ENCODE measurements at places on chromosomes 11 and 22. TPM values are rescaled to one million over a fixed set of nuclear protein-coding genes. Genes with fewer than 3 reads are reported as not detected.

DNA sequence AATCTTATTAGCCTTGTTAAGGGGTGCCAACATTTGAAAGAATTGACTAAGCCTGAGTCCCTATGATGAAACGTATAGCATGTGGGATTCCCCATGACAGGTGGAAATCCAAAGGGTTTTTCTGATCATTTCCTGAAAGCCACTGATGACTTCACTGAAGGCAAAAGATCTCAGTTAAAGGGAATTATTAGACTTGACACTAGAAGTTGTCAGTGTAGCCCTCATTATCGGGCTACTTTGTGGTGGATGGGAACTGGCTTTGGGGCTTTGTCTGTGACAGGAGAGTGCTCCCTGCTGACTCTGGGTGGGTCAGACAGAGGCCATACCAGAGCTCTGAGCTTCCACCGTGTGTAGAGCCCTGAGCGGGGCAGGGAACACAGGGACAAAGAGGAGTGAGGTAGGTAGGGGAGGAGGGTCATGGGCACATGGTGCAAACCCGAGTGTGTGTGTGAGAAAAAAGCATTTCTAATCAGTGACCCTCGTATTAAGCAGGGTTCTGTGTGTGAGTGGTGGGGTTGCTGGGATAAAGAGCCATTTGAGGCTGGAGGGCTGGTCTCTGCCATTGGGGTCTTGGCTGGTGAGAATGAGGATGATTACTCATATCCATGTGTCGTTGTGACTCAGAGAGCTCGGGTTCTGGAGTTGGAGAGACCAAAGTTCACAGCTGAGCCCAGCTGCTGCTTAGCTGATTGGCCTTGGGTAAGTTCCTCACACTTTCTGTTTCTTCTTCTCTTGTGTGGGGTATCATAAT is 101.1 kb downstream of the GRIK4 start:
- H3K27me3 ChIP-seq: no peaks in the 10 kb centered on the region
- H3K4me3 ChIP-seq: no peak overlapping the region
- peaks cover 15% of the 10 kb centered on the region for H3K4me1 ChIP-seq
- H3K36me3 ChIP-seq: no peaks in the 10 kb centered on the region
- no peak for DNase-seq

- H3K27ac ChIP-seq: no peak overlapping the region
- no peaks in the 10 kb centered on the region for H3K36me3 ChIP-seq
Observed at GRCh38 chr11:10322401-10322800, 17.5 kb downstream of the ADM start.

GRCh38 chr22:43883012-43883661 is 8.7 kb downstream of the PNPLA5 start:
- peaks cover 4% of the 10 kb centered on the region for H3K27me3 ChIP-seq
- H3K4me3 ChIP-seq: no peak overlapping the region
- peak; percentile 73 for DNase-seq

DNA sequence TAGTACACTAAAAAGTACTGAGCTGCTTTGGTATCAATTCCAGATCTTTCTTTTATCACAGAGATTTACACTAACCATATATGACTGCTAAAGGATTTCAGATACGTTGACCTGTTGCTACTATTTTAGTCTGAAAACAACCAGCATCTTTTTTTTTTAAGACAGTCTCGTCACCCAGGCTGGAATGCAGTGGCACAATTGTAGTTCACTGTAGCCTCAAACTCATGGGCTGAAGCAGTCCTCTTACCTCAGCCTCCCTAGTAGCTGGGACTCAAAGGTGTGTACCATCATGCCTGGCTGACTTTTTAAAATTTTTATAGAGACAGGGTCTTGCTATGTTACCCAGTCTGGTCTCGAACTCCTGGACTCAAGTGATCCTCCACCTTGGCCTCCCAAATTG is 24.2 kb upstream of the L3MBTL2 start:
- no peak overlapping the region for H3K27ac ChIP-seq
- H3K36me3 ChIP-seq: peaks cover 31% of the 10 kb centered on the region
- no peak overlapping the region for H3K4me3 ChIP-seq
- DNase-seq: no peak
- no peaks in the 10 kb centered on the region for H3K27me3 ChIP-seq

GRCh38 chr22:34847072-34847471 is 218.9 kb upstream of the ISX start:
- DNase-seq: no peak
- H3K4me1 ChIP-seq: no peaks in the 10 kb centered on the region
- H3K36me3 ChIP-seq: no peaks in the 10 kb centered on the region
- H3K4me3 ChIP-seq: no peak overlapping the region

- no peaks in the 10 kb centered on the region for H3K36me3 ChIP-seq
- peaks cover 22% of the 10 kb centered on the region for H3K27me3 ChIP-seq
- no peak for DNase-seq
- no peak overlapping the region for H3K27ac ChIP-seq
- H3K4me1 ChIP-seq: no peaks in the 10 kb centered on the region
Observed at GRCh38 chr22:19749876-19750275, 10.7 kb upstream of the TBX1 start.

DNA sequence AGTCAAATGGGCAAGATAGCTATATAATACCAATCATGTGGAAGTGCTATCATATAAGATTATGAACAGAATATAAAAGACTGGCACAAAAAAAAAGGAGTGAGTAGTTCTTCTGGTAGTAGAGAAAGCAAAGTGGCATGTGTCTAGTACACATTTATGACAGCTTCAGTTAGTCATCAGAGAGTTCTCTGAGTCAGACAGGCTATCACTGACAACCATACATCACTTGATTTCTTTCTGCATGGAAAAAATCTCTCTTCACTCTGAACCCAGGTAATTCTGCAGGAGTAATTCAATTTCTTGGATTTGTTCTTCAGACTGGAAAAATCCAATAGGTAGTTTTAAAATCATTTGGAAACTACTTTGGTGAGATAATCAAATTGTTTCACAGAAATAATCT is 286.8 kb upstream of the ANO3 start:
- no peak overlapping the region for H3K27ac ChIP-seq
- H3K4me3 ChIP-seq: no peak overlapping the region
- H3K4me1 ChIP-seq: no peaks in the 10 kb centered on the region

DNA sequence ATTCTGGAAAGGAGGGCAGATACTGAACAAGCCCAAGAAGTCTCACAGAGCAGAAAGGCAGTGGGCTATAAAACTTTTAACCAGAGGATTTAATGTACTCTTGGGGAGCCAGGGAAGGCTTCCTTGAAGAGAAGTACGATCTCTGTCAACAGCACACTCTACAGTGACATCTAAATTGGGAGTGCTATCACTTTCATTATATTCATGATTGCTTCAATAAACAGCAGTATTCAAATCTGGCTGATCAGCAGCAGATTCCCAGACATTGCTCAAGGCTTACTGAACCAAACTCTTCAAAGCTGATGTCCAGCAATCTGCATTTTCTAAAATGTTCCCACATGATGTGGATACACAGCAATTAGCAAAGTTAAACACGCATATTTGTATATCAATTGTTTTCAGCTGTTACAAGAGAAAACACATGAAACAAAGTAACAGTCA is 44.2 kb downstream of the SYTL2 start:
- no peak overlapping the region for H3K27ac ChIP-seq
- no peak for DNase-seq
- H3K36me3 ChIP-seq: peaks cover 29% of the 10 kb centered on the region

DNA sequence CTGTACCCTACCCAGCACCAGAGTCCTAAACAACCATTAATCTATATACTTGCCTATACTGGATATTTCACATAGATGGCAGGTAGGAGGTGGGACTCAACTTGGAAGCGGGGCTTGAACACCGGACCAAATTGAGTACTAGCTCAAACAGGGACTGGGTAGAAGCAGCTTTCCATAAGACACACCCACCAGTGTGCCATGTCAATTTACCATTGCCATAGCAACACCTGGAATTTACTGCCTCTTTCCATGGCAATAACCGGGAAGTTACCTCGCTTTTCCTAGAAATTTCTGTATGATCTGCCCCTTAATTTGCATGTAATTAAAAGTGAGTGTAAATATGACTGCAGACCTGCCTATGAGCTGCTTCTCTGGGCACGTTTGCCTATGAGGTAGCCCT is 38.6 kb upstream of the CUL5 start:
- no peak overlapping the region for H3K27ac ChIP-seq
- no peak overlapping the region for H3K4me3 ChIP-seq
- no peaks in the 10 kb centered on the region for H3K4me1 ChIP-seq
- DNase-seq: no peak
- H3K27me3 ChIP-seq: peaks cover 1% of the 10 kb centered on the region

DNA sequence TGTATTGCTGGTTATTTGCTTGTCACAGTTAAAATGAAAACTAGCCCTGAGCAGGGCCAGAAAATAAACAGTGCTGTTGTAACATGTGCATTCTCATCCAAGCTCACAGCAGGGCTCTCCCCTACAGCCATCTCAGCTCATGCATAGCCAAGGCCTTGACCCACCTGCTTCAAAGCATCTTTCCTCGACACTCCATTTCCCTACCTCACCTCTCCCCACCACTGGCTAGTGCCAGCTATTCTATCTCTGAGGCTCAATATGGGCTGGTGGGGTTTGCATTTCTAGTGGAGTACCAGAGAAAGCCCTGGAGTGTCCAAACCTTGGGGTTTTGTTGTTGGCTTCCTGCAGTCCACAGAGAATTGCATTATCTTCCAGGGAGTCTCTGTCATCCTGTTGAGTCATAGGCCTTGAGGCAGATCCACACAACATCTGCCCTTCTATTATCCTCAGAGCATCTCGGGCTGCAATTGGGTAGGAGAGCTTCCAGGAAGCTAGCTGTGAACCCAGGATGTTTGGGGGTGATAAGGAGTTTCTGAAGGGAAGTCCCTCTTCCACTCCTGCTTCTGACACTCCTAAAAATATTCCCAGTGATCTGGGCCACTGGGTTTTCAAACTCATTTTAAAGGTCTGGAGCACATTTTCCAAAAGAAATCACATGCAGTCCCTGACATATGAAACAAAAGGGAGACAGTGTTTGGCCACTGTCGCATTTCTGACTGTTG is 36.1 kb upstream of the AMOTL1 start:
- no peak for DNase-seq
- H3K4me1 ChIP-seq: peaks cover 16% of the 10 kb centered on the region
- no peak overlapping the region for H3K27ac ChIP-seq
- peaks cover 6% of the 10 kb centered on the region for H3K27me3 ChIP-seq

DNA sequence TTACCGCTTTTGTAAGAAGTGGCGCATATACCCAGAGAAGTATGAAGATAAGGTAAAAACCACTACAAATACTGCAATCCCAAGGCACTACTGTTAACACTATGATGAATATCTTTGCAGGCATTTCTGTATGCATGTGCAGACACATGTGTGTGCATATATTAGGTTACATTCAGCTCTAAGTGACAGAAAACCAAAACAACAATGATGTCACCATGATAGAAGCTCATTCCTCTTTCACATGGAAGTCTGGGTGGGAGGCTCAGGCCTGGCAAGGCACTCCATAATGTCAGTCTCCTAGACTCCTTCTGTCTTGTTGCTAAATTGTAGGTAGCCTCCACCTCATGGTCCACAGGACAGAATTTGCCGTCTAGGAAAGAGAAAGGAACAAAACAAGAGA is 63.0 kb upstream of the SLC6A5 start:
- no peak overlapping the region for H3K4me3 ChIP-seq
- DNase-seq: no peak
- no peaks in the 10 kb centered on the region for H3K4me1 ChIP-seq
- peaks cover 10% of the 10 kb centered on the region for H3K27me3 ChIP-seq
- H3K27ac ChIP-seq: no peak overlapping the region
- H3K36me3 ChIP-seq: no peaks in the 10 kb centered on the region

- peaks cover 12% of the 10 kb centered on the region for H3K4me1 ChIP-seq
- H3K27me3 ChIP-seq: peaks cover 15% of the 10 kb centered on the region
- no peaks in the 10 kb centered on the region for H3K36me3 ChIP-seq
Observed at GRCh38 chr11:44709281-44709562, 17.5 kb upstream of the TSPAN18 start.

DNA sequence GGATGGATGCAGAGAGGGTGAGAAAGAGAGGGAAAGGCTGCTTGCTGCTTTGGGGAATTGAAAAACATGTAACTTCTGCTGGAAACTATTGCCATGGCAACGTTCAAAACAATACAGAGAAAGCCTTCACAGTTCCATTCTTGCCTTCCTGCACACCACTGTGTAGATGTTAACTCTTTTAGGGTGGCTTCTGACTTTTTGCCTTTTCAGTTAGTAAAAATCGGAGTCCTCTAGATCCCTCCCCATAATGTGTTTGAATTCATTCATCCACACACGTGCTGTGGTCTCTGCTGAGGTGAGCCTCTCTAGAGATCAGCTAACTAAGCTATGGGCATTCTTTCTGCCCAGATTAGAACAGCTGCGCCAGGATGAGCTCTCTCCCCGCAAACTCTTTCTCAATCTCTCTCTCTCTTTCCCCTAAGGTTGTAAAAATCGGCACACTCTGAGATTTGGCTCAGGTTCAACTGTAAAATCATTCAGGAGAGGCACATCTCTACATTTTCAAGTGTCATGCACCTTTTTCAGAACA is 1178.3 kb downstream of the LRRC4C start:
- H3K4me1 ChIP-seq: no peaks in the 10 kb centered on the region
- no peak overlapping the region for H3K4me3 ChIP-seq
- no peak for DNase-seq
- no peaks in the 10 kb centered on the region for H3K36me3 ChIP-seq
- no peaks in the 10 kb centered on the region for H3K27me3 ChIP-seq

DNA sequence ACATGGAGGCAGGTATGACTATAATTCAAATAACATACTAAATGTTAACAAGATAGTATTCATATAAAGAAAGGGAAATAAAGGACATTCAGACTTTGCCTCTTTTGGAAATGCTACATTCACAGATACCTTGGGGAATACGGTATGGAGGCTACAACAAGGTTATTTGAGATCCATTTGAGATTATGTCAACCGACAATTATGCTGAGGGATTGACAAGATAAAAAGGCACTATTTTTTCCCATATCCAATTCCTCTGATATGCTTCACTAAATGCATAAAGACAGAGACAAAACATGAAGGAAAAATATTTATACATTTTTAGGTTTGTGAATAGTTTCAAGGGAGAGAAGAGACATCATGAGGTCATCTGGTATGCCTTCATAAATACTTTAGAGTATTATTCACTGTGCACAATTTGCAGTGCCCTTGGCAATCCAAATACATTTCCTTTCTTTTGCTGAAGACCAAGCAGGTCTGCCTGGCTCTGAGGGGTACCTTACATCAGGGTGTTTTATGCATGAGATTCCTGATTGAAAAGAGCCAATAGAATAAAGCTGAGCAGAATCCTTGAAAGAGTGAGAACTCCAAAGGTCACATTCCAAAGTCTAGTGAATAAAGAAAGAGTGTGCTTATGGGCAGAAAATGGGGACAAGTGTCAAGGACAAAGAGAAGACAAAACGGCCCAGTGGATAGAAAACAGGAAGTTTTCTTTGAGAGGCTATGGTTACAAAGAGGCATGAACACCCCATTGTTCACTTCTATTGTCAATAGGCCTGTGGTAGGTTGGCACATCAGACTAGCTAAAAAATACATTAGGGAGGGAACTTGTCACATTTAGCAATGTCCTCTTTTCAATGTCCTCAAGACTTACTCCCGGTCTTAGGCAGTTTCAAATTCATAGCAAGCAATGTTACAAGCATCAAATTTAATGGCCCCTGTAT is 455.8 kb downstream of the LRRC4C start:
- no peak for DNase-seq
- H3K4me3 ChIP-seq: no peak overlapping the region
- no peaks in the 10 kb centered on the region for H3K4me1 ChIP-seq
- no peaks in the 10 kb centered on the region for H3K27me3 ChIP-seq

PGM2L1 gene
- total RNA-seq: 8.4 TPM

GNB1L gene
- 7.3 TPM for total RNA-seq

BDNF gene
- not detected for total RNA-seq

SLC5A4 gene
- not detected for total RNA-seq

CDC42BPG gene
- 1.3 TPM for total RNA-seq

POU2AF2 gene
- total RNA-seq: not detected

THYN1 gene
- 56.4 TPM for total RNA-seq

OR51B2 gene
- not detected for total RNA-seq

SCO2 gene
- total RNA-seq: 10.5 TPM

MB gene
- not detected for total RNA-seq

Data from activated CD4-positive, alpha-beta T cell treated with anti-CD3 and anti-CD28 coated beads, Interleukin-2, amount 10 ng/mL, durations not matched to agents 7 days and 5 days (primary cell).